ENCODE measurements at places on chromosomes 13 and 19. TPM values are rescaled to one million over a fixed set of nuclear protein-coding genes. Genes with fewer than 3 reads are reported as not detected.

GRCh38 chr13:71380191-71380590 lies 486.8 kb downstream of the DACH1 start:
- no peak for DNase-seq

The GARIN5A gene
- total RNA-seq: 2.0 TPM

DNA sequence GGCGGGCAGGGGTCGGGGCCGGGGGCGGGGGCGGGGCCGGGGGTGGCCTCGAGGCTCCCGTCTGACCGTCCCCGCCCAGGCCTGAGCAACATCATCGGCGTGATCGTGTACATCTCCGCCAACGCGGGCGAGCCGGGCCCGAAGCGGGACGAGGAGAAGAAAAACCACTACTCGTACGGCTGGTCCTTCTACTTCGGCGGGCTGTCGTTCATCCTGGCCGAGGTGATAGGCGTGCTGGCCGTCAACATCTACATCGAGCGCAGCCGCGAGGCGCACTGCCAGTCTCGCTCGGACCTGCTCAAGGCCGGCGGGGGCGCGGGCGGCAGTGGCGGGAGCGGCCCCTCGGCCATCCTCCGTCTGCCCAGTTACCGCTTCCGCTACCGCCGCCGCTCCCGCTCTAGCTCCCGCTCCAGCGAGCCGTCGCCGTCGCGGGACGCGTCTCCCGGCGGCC lies 9.4 kb upstream of the CACNG6 start:
- DNase-seq: no peak

The SERP2 gene
- total RNA-seq: 3.6 TPM

The PINLYP gene
- total RNA-seq: 1.9 TPM

- DNase-seq: no peak
Observed at GRCh38 chr13:89936256-89936655, 1411.2 kb upstream of the MIR17HG start.

The A1BG gene
- total RNA-seq: not detected

DNA sequence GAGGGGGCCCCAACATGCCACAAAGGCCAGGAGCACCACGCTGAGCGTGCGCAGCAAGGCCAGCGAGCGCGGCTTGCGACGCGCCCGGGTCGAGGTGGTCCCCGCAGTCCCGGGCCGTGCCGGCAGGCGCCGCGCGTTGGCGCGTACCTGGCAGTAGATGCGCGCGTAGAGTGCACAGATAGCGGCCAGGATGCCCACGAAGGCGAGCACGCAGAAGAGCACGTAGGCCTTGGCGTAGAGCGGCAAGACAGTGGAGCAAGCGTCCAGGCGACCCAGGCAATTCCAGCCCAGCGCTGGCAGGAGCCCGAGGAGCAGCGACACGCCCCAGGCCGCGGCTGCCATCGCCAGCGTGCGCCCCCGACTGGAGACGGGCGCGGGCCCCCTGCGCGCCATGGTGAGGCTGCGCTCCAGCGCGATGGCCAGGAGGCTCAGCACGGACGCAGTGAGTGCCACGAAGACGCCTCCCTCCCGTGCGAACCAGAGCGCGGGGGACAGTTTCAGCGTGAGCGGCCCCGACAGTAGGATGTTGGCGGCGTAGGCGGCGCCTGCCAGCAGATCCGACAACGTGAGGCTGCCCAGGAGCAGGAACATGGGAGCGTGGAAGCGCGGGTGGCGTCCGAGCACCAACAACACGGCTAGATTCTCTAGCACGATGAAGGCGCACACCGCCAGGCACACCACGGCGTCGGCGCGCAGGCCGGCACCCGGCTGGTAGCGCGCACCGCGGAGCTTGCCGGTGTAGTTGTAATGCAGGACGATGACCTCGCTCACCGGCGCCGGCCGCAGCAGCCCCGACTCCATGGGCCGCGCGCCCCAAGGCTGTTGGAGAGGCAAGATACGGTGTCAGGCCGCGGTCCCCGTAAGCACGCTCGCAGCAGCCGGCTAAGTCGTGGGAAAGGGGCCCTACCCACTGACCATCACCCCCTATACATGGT lies 2.8 kb downstream of the S1PR5 start:
- DNase-seq: no peak

DNA sequence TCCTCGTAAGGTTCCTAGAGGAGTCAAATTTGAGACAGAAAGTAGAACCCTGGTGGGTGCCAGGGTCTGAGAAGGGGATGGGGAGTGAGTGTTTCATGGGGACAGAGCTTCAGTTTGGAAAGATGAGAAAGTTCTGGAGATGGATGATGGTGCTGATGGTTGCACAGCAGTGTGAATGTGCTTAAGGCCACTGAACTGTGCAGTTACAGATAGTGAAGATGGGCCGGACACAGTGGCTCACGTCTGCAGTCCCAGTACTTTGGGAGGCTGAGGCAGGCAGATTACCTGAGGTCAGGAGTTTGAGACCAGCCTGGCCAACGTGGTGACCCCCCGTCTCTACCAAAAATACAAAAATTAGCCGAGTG lies 917 bp downstream of the SPC24 start:
- DNase-seq: no peak

GRCh38 chr19:47241919-47242577 lies 11.0 kb upstream of the BBC3 start:
- no peak for DNase-seq

- DNase-seq: no peak
Observed at GRCh38 chr13:70568571-70568970, 460.3 kb upstream of the KLHL1 start.

GRCh38 chr19:45355910-45356309 lies 14.5 kb downstream of the ERCC2 start:
- DNase-seq: no peak

DNA sequence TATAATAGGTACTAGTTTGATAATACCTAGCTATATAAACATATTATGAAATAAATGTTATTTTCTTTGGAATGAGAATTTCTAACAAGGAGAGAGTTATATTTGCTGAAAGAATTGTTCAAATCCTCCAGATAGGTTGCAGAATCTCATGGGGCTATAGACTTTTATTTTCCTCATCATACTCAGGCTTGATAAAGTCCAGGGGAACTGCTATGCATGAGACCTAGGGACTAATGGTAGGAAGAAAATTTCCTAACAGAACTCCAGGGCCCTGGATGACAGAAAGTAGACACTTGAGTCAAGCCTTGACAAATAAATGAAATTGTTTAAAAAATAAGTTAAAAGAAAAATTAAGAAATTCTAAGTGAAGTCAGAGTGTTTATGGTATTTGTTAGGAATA lies 138.5 kb upstream of the DACH1 start:
- DNase-seq: no peak

GRCh38 chr13:26502826-26503225 lies 54.7 kb upstream of the WASF3 start:
- no peak for DNase-seq

DNA sequence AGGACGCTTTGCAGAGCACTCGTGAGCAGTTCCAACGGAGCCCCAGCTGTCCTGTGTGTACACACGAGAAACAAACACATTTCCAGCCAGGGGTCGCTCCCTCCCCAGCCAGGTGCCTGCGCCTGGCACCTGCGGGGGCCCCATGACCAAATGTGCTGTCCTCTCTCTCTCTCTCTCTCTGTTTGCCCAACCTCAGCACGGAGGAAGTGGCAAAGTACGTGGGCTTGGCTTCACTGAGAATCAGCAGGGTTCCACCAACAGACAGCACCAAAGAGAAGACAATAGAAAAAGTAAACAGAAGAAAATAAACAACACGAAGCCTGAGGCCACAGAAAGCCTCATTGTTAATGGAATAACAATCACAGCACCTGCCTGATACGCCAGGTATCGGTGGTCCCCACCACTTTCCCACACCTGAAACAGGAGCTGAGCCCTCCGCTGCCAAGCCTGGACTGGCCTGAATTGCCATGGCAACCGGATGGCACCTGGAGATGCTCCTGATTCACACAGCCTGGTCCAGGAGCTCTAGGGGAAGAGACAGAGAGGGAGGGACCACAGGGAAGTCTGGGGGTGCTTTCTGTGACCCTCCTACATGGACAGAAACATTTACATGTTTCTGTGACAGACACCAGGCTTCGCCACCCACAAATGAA lies 103.9 kb upstream of the CACNA1A start:
- DNase-seq: no peak

The TRAPPC5 gene
- 91.5 TPM for total RNA-seq

The ZSWIM9 gene
- total RNA-seq: 2.2 TPM

- DNase-seq: no peak
Observed at GRCh38 chr13:106187101-106187500, 348.4 kb downstream of the EFNB2 start.

The C1QTNF9 gene
- not detected for total RNA-seq

DNA sequence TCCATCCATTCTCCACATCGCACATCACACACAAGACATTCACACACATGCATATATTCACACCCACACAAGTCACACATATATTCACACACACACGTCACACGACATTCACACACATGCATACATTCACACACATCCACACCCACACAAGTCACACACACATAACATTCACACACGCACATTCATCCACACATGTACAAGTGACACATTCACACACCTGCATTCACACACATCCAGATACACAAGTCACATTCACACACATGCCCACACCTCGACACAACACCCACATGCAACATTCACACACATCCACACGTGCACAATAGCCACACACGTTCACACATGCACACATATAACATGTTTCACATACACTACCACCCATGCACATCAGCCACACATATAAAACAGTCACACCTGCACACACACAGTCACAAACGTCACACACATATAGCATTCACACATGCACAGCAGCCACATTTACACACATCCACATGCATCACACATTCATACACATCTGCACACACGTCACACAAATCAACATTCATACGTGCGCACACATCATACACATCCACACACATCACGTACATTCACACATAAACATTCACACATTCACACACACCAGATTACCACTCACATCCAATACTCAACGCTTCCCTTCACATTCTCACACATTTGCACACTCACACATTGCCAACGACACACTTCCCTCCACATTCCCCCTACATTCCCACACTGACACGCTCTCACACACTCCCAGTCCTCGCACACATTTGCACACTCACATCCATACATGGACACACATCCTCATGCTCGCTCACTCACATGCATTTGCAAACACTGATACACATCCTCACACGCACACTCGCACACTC lies 41.0 kb downstream of the ANKRD10 start:
- DNase-seq: no peak

The NRTN gene
- 1.1 TPM for total RNA-seq

GRCh38 chr19:54572696-54573311 lies 786 bp upstream of the LILRA2 start:
- DNase-seq: no peak

The ATCAY gene
- total RNA-seq: not detected

DNA sequence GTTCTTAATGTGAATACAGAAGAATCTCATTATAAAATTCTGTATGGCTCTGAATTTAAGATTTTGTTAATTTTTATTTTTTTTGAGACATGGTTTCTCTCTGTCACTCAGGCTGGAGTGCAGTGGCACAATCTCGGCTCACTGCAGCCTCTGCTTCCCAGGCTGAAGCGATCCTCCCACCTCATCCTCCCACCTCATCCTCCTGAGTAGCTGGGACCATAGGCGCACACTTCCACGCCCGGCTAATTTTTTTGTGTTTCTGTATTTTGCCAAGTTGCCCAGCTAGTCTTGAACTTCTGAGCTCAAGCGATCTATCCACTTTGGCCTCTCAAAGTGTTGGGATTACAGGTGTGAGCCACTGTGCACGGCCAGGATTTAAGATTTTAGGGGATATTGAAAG lies 14.3 kb downstream of the CYP2A7 start:
- no peak for DNase-seq

- no peak for DNase-seq
Observed at GRCh38 chr19:30774252-30774766, 402.1 kb downstream of the ZNF536 start.

The RASAL3 gene
- 3.0 TPM for total RNA-seq

GRCh38 chr13:24134757-24135156 lies 25.8 kb upstream of the SPATA13 start:
- no peak for DNase-seq

The ZNF844 gene
- total RNA-seq: 4.2 TPM

- DNase-seq: no peak
Observed at GRCh38 chr19:48968179-48968661, 3.1 kb downstream of the FTL start.

GRCh38 chr19:355134-355533 lies 10.5 kb upstream of the MIER2 start:
- no peak for DNase-seq

- DNase-seq: no peak
Observed at GRCh38 chr13:33051632-33052031, 35.4 kb downstream of the KL start.

The NLRP7 gene
- not detected for total RNA-seq

The ZNF585A gene
- 9.5 TPM for total RNA-seq

The ZNF625 gene
- total RNA-seq: 2.0 TPM

The TEX101 gene
- not detected for total RNA-seq

The RNF113B gene
- not detected for total RNA-seq

DNA sequence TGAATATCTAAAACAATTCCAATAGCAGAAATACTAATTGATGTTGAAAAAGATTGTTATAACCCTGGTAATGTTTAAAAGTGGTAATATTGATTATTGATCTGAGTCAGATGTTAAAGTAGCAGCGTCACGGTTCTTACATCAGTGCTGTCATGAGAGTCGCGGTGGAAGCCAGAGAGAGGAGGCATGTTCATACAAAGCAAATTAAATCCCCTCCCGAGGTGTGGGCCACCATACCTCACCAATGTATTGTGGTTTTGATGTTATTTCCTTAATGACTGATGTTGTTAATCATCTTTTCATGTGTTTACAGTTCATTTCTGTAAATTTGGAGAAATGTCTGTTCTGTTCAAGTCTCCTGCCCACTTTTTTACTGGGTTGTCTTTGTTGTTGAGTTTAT lies 11.2 kb downstream of the ZNF317 start:
- DNase-seq: no peak

DNA sequence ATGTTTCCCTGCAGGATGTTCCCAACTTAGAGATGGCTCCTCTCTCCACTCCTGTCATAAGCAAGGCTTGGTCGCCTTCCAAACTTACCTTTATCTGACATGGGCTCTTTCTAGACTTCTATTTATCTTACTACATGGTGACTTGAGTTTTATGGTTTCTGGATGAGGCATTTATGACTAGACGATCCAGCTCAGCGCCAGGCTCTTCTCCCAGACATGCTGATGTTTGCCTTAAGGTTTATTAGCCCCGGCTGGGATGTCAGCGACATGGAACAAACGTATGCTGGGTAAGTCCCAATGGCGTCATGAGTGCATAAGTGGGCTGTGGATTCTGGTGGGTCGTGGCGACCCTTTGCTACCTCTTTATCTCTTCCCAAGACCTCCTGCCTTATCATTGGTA lies 39.8 kb upstream of the SLC15A1 start:
- DNase-seq: no peak

DNA sequence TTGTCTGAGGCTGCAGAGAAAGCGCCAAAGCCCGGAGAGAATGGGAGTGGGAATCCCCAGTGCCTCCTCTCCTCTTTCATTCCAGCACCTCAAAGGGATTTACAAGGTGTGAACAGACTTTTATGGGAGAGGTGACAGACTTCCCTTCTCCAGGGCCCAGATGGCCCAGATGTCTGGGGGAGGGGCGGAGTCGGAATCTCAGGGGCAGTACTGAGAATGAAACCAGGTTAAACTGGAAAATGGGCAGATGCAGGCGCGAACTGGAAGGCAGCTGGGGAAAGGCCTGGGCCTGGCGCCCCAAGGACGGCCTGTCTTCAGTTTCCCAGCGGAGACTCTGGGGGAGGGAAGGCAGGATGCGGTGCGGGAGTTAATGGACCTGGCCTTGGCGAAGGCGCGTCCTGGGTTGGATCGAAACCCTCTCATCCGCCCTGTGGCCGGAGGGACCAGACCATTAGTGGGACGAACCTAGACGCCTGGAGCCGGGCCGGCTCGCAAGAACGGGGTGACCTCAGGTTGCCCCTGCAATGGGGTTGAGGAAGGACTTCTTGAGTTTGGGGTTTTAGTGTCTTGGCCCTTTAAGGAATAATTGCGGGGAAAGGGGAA lies 592 bp upstream of the TRIP10 start:
- DNase-seq: no peak

The PSG5 gene
- total RNA-seq: not detected

Measured in esophagus squamous epithelium (tissue), 5 donors.